Lung microvascular endothelial cell (primary cell): ENCODE measurements at places on chromosomes 2 and 18.

GRCh38 chr2:231522418-231523180 is 7.6 kb downstream of the NMUR1 start:
- DNase-seq, result no peak

DNA sequence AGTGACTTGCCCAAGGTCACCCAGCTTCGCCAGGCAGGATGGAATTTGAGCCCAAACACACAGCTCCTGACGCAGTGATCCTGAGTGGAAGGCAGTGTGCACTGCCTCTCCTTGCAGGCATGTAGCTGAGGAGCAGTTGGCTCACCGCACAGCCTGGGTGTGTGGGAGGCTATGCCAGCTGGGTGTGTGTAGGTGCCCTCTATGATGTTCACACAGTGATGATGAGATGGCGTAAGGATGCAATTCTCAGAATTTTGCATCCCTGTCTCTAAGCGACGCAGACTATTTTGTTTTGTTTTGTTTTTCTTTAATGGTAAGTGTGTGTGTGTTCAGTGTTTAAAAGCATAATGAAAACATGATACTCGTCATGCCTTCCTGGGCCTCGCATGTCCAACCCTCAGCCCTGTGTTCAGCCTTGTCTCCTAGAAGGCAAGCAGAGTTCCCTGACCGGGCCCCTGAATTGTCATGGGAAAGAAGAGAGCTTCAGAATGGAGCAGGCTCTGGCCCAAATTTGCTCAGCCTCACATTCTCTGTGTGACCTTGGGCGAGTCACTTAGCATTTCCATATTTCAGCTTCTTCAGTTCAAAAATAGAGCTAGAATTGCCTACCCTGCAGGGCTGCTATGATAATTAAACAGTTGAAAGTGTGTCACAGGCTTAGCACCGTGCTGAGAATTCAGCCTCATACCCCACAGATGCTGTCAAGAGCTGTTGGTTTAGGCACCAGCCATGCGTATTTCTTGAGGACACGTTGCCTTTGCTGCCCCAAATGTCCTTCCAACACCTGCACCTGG is 603.6 kb upstream of the RAB6C start:
- no peak for DNase-seq

- DNase-seq, result no peak
These were observed 291.0 kb upstream of the ACVR2A start for GRCh38 chr2:147553775-147554271.

DNA sequence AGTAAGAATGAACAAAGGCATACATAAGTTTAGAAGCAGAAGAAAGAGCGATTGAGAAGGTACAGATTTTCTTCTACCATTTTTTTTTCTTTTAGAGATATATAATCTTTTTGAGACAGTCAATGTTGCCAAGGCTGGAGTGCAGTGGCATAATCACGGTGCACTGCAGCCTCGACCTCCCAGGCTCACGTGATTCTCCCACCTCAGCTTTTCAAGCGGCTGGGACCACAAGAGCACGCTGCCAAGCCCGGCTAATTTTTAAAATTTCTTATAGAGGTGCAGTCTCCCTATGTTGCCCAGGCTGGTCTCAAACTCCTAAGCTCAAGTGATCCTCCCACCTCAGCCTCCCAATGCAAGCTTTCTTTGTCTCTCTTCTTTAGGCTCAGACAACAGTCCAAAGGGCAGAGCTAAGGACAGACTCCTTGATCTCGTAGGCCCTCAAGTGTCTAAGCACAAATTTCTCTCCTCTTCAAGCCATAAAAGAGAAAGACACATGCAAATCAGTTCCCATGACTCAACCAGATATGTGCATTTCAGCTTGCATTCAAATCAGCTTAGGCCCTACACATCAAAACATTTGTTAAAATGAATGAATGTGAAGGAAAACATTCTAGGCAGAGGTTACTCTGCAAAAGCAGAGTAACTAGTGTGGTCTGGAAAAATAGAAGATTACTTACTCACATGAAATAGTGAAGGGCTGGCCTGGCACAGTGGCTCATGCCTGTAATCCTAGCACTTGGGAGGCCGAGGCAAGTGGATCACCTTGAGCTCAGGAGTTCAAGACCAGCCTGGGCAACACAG is 18.0 kb downstream of the ITSN2 start:
- no peak for DNase-seq

DNA sequence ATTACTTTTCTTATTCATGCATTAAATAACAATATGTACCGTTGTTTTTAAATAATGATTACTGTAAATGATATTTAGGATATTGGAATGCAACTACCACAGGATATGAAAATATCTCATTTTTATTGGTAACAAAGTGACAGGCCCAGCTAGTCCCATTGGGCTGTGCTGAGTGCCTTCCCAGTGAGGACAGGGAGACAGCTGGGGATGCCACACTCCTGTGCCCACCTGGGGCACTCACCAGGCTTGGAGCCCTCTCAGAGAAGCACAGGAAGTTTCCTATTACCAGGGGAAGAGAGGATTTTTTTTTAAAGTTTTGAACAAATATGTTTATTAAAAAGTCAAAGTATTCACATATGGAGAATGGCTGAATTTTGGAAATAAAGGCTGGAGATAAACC is 48.9 kb downstream of the PARD6G start:
- no peak for DNase-seq

DNA sequence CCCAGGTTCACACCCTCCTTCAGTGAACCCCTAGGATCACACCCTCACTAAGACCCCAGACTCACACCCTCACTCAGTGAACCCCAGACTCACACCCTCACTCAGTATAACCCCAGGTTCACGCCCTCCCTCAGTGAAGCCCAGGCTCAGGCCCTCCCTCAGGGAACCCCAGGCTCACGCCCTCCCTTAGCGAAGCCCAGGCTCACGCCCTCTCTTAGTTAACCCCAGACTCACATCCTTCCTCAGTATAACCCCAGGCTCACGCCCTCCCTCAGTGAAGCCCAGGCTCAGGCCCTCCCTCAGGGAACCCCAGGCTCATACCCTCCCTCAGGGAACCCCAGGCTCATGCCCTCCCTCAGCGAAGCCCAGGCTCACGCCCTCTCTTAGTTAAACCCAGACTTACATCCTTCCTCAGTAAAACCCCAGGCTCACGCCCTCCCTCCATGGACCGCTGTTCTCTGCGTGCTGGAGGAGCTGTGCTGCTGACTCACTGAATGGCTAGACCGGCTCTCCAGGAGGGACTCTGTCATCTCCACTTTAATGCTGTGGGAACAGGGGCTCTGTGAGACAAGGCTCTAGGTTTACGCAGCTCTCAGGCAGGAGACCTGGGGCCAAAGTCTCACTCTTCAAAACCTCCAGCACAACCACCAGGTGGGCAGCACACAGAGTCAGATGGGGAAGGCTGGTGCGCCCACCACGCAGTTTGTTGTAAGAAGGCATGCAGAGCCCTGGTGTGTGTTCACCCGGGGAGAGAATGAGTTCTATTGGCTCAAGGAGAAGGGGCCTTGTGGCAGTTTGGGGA is 506.9 kb upstream of the MYT1L start:
- DNase-seq, result no peak
